Activated naive CD4-positive, alpha-beta T cell treated with anti-CD3 and anti-CD28 coated beads, Interleukin-2, amount 50 U/mL, for 16 hours (primary cell): ENCODE measurements at places on chromosomes 7 and 10.

GRCh38 chr7:17660116-17660515 is 280.2 kb downstream of the SNX13 start:
- DNase-seq = no peak

- no peak for DNase-seq
These were observed 916.1 kb upstream of the POT1 start for GRCh38 chr7:125845686-125846085.

DNA sequence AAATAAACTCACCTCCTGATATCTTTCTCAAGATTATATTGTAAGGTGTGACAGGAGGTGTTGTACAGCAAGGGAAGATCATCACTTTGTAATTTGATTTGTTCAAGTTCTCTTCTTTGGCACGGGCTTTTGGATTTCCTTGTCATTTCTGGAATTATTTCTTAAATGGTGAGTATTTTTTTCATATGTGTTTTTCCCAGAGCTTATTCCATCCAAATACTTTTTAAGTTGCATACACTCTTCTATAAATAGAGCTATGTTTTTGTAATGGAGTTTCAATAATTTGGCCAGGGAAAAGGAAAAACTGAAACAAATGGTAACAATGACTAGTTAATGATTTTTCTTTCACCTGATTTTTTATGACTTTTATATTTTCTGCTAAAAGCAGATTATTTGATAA is 92.5 kb downstream of the CFAP58 start:
- no peak for DNase-seq

DNA sequence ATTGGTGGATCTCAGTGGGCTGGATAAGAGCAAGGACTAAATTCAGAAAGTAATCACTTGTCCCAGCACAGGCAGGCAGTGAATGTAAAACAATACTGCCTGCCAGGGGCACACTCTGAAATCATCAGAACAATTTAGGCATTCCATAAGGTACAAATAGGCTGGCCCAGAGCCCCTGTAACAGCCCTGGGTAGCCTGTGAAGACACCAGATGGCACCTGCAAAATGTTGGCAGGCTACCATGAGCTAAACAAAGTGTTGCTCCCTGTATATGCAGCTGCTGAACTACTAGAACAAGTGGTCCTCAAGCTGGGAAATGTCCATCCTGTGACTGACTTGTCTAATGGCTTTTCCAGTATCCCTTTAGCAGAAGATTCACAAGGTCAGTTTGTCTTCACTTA is 3.0 kb upstream of the PRSS37 start:
- DNase-seq = no peak

DNA sequence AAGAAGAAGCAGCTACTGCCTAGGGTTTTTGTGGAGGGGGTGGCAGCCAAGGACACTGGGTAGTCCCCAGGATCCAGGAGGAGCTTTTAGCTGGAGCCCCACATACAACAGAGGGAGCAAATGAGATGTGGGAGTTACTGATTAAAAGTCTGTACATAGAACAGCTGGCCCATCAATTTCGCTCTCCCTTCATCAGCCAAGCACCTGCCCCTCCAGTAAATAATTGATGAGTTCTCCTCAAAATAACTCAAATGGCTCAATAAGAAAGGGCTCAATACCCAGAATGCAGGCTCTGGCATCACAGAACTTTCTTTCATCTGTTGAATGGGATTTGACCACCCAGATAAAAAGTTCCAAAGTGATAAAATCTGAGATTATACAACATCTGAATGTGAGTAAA is 15.1 kb upstream of the WNT8B start:
- DNase-seq = no peak

DNA sequence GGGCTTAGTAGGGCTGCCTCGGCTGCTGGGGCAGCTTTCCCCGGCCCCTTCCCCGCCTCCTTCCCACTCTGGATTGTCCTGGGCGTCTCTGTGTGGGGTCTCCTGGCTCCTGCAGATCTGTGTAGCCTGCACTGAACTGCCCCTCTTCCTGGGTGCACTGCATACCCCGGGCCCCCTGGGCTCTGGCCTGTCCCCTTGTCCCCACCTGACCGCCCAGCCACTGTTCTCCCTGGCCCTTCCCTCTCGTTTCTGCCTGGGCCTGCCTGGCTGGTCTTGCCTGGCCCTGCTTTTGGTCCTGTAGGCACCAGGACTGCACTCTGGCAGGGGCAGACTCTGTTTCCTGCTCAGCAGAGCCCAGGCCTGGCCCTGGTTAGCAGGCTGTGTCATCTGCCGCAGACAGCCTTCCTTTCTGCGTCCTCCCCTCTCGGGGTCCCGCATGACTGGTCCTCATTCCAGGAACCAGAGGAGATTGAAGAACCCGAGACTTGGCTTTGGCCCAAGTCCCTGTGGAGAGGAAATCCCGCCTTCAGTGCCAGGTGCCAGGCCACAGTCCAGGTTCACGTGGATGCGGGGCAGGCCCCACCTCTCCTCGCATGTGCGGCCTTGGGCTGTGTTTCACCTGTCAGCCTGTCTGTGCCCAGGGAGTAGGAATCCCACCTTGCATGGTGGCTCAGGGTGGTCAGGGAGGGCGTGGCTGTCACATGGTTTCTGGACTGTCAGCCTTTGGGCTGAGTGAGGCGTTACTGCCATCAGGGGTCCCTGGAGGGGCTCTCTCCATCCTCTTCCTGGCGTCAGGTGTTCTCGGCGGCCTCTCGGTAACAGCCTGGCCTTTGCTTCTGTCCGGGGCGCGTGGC is 9.2 kb downstream of the INPP5A start:
- DNase-seq = no peak

DNA sequence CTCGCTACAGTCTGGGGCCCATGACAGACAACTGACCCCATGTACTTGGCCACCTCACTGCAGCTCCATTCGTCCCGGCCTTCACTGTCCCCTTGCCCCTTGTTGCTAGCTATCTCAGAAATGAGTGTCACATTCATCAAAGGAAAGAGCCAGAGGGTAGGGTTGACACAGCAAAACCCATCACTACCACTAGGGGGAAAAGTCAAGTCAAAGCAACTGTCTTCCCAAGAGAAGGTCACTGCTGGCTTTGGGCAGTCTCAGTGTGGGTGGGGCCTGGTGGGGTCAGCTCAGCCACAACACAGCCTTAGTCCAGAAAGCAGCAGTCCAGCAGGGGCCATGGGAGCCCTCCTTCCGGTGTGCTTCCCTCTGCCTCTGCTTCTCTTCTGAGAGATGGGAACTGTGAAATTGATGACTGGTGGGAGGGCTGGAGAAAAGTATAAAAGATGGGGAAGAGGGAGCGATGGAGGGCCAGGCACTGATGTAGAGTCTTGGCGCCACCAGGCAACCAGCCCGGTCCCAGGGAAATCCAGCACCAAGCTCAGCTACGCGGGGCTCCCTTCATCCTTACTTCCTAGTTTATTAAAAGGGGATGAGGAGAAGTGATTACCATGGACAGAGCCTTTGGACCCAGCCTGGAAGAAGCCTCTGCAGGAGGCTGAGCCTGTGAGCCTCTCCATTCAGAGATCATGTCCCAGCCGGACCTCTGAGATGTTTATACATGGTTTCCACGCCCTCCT is 58.0 kb downstream of the PLXNA4 start:
- no peak for DNase-seq

DNA sequence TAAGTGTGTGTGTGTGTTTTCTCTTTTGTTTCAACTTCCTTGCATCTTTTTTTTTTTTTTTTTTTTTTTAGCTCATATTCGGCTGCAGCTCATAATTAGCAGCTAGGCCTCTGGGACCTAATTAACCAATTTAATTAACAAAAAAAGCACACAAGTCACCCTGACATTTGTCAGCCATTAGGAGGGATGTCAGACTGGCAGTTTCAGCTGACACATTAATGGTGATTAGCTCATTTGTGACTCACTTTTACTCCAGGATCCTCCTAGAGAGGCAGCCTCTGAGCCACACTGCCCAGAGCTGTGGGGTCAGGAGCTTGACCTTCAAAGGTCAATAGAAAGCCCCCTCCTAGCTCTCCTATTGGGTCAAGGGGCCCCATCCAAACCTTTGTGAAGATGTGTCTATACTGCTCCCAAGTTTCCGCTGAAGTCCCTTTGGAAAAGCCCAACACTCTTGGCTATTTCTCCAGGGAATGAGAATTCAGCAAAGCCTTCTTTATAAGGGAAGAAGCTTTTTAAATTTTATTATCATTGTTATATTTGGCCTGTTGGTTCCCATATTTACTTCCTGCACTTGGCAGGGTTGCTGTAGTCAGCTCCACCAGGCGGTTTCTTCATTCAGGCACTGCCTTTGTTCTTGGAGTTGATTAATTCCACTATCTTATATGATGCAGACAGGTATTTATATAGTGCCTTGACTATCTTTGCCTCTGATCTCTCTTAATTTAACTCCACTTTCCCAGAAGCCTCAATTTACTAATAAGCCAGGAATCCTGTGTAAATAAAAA is 109.5 kb upstream of the HABP2 start:
- no peak for DNase-seq

GRCh38 chr10:105503714-105504113 is 862.6 kb downstream of the SORCS3 start:
- DNase-seq = no peak

- no peak for DNase-seq
These were observed 59.3 kb downstream of the BMPER start for GRCh38 chr7:33964417-33965182.

DNA sequence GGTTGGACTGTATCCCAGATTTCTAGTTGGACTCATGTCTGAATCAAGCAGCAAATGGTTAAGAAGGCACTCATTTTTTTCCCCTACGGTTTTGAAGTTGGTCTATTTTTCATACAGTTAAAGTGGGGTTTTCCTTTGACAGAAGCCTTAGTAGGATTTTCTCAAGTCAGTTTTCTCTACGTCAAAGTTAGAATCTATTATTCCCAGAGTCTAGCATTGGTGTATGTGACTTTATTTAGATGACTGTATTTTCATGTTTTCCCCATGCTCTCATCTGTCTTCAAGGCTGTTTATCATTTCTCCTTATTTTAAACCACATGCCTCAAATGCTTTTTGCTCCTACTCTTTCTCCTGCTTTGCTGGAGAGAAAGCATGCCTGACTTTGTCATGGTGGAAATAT is 623.2 kb downstream of the CCSER2 start:
- DNase-seq = no peak

DNA sequence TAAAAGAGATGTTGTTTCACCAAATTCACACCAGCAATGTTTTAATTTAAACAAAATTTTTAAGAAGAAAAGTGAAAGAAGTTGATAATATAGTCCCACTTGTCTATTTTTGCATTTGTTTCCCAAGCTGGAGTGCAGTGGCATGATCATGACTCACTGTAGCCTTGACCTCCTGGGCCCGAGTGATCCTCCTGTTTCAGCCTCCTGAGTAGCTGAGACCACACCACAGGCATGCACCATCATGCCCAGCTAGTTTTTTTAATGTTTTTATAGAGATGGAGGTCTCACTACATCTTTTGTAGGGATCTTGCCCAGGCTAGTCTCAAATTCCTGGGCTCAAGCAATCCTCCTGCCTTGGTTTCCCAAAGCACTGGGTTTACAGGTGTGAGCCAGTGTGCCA is 14.1 kb upstream of the NDUFA5 start:
- DNase-seq = no peak

- no peak for DNase-seq
These were observed 412.4 kb upstream of the NRP1 start for GRCh38 chr10:33746836-33747268.

DNA sequence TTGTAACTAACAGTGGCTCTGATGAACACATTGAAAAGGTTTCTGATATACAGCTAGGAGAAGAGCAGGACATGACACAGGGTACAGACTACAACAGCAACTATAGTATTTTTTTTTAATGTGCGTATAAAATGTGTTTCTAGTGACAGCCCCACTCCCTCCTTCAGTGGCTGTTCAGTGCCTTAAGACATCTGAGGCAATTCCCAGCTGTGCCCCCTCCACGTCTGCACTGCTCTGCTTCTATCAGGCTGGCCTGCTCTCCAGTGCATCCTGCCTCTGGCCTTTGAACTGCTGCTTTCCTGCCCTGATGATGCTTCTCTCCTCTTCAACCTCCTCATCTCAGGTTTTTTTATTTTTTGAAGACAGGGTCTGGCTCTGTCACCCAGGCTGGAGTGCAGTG is 111.2 kb downstream of the SPAG6 start:
- DNase-seq = no peak

GRCh38 chr7:18508443-18509427 is 13.2 kb downstream of the HDAC9 start:
- no peak for DNase-seq

- no peak for DNase-seq
These were observed 111.4 kb upstream of the GLCCI1 start for GRCh38 chr7:7857143-7857583.

- no peak for DNase-seq
These were observed 45.1 kb downstream of the RPS24 start for GRCh38 chr10:78078539-78079330.

- DNase-seq = no peak
These were observed 75.3 kb upstream of the AASS start for GRCh38 chr7:122219253-122219865.

DNA sequence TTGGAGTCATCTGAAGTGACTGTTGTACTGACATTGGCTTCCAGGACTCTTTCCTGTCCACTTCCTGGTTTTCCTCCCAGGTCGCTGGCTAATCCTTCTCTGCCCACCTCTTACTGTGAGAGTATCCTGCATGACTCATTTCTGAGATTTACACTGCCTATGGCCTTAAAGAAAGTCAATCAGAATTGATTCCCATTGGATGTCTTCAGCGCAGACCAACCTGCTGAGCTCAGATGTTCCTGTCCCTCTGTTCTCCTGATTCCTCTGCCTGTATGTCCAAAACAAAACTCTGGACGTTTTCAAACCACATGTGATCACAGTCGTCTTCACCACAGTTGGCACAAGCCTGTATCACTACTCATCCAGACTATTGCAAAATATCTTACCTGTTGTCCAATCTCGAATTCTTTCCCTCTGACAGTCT is 262.1 kb downstream of the CREB5 start:
- DNase-seq = no peak

- no peak for DNase-seq
These were observed 158.0 kb downstream of the CREB5 start for GRCh38 chr7:28570113-28570969.

DNA sequence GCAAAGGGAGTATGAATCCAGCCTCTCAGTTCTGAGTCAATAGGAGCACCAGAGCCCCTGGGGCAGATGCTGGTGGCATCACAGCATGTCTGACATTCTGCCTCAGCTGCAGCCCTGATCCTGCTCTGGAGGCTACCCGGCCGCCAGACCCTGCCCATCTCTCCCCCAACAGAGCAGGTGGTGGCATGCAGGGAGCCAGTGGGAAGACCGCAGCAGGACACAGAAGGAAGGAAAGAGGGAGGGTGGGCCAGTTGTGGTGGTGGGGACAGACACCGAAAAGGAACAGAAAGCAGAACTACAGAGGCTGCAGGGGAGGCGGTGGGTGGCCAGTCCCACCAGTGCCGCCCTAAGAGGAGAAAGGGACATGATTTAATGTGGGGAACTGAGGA is 35.3 kb downstream of the BLNK start:
- DNase-seq = no peak
